NCI-H1417 treated with DMSO at 0.1 percent for 48 hours (cell line): ENCODE measurements at places on chromosomes 16 and 17.

DNA sequence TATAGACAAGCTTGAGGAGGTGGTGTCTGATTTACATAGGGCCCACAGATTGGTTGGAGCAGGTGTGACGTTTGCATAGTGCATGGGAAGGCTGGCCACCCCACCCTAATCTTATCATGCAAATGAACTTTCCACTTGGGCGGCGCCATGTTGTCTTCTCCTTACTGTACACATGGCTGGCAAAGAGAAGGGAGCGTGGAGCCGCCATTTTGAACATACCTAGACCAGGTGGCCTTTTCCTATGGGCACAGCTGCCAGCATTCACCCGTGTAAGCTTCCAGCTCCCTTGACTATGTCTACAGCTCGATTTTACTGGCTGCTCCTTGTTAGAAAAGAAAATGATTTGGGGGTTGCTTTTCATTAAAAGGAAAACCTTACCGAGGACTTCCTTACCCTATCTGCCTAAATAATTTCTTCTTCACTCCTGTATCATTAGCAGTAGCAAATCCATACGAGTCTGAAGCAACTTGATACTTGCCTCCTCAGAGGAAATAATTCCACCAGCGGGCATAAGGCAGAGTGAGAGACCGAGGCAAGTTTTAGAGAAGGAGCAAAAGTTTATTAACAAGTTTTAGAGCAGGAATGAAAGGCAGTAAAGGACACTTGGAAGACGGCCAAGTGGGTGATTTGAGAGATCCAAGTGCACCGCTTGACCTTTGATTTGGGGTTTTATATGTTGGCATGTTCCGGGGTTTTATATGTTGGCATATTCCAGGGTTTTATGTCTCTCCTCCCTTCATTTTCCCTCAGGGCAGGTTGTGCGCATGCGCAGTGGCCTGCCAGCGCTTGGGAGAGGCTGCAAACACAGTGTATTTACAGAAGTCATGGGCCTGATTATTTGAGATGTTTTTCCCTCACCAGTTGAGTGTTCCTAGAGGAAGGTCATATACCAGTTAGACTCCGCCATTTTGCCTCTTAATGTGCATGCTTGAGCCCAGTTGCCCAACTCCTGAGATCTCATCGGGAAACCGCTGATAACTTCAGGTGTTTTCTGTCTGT lies 65.7 kb downstream of the MARF1 start:
- DNase-seq, result no peak

DNA sequence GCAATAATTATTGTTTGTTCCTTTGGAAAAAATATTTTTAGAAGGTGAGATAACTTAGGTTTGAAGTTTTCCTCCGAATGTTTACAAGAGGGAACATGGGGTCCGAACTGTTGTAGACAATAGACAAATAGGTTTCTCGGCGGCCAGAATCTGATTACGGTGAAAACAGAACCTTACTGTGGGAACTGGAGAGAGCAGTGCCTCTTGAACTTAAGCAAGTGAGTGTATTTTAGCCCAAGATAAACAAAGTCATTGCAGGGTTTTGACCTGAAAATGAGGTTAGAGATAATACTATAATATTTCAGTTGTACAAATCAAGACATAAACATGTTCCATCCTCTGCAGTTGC lies 134.7 kb downstream of the ABCA8 start:
- DNase-seq, result no peak

DNA sequence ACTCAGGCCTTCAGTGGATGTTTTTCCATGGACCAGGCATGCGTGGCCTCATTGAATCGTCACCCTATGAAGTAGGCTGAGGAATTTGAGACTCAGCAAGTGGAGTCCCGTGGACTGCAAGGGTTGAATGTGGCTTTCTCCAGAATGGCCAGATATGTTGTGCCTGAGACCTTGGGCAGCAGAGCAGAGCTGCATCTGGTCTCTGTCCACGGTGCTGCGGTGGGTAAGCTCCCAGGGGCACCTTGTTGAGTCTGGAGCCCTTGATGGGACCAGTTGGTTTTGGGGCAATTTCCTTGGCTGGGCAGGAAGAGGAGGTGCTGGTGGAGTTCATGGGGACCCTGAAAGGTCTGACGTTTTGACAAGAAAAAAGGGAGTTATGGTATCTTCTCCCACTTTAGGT lies 368.1 kb upstream of the EEF2KMT start:
- no peak for DNase-seq

- DNase-seq, result no peak
Observed at GRCh38 chr16:55703003-55704001, 47.5 kb downstream of the SLC6A2 start.

DNA sequence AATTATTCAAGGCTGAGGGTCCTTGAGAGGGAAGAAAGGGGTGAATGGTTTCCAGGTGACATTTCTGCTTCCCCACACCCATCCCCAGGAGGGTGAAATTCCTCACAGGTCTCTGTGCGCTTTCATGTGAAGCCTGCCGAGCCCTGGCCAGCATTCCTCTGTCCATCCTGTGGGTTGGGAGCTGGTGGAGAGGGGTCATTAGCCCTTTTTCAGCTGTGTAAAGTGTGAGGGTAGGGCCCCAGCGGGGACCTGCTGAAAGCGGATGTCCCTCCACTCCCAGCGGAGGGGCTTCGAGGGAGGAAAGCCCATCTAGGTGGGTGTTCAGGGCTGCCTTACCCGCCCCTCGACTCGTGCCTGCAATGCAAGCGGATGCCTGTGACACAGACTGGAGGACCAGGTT lies 53.3 kb upstream of the DLX4 start:
- DNase-seq, result no peak
